ENCODE measurements at places on chromosomes 7 and 10. TPM values are rescaled to one million over a fixed set of nuclear protein-coding genes. Genes with fewer than 3 reads are reported as not detected.

DNA sequence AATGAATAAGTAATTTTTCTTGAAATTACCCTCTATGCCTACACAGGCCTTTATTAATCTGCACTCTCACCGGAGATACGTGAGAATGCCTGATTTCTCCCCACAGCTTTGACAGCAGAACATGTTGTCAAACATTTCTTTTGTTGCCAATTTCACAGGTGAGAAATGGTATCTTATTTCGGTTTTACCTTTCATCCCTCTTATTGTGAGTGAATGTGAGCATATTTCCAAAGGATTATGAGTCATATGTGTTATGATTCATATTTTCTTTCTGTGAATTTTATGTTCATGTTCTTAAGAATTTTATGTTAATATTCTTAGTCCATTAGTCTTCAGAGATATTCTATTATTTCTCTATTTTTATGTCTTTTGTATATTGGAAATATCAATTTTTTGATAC is 965.1 kb downstream of the CCSER2 start:
- DNase-seq: no peak

- DNase-seq: no peak
These were observed 29.0 kb upstream of the KNDC1 start for GRCh38 chr10:133131053-133131452.

DNA sequence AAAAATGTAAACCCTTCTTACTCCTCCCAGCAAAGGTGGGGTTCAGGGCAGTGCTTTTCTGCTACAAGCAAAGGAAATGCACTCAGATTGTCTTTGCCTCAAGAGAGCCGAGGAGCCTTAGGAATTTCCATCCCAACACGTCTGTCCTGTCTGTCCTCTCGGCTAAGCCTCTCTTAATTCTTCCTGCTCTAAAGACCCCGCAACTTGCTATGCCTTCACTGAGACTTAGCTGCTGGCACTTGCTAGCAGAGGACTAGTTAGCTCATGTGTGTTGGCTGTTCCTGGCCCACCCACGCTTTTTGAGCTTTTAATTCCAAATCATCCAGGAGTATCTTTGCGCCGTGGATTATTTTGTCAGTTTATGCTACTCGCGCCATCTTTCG is 481 bp upstream of the NPM3 start:
- DNase-seq: no peak

The PRPS1L1 gene
- not detected for total RNA-seq

The TMEM225B gene
- 1.2 TPM for total RNA-seq
